ENCODE measurements at places on chromosomes 16 and 17.

- DNase-seq = no peak
Observed at GRCh38 chr17:64706224-64707049, 44.3 kb upstream of the SMURF2 start.

- peak; percentile 66 for DNase-seq
Observed at GRCh38 chr17:34998205-34998604, 17.9 kb downstream of the LIG3 start.

GRCh38 chr17:57354673-57355072, 98.3 kb downstream of the MSI2 start:
- DNase-seq = no peak

DNA sequence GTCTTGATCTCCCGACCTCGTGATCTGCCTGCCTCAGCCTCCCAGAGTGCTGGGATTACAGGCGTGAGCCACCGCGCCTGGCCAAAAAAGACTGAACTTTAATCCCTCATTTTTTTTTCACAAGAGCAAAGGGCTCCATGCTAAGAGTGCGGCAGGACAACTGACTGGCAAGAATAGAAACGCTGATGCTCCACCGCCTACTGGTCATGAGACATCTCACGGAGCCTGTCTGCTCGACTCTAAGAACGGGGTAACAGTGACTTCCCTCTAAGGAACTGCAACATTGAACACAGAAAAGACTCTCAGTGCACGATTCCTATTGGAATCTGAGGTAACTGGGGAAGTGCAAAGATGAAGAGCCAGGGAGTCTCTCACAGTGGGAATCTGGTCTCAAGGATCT, 23.9 kb downstream of the HIGD1B start:
- no peak for DNase-seq

GRCh38 chr17:40896916-40897455, 11.9 kb upstream of the KRT20 start:
- DNase-seq = no peak

- DNase-seq = no peak
Observed at GRCh38 chr17:69900829-69901228, 174.2 kb upstream of the KCNJ16 start.

GRCh38 chr16:9309844-9310243, 218.4 kb downstream of the HAPSTR1 start:
- DNase-seq = no peak

- no peak for DNase-seq
Observed at GRCh38 chr16:11627822-11628457, 40.3 kb upstream of the SNN start.

DNA sequence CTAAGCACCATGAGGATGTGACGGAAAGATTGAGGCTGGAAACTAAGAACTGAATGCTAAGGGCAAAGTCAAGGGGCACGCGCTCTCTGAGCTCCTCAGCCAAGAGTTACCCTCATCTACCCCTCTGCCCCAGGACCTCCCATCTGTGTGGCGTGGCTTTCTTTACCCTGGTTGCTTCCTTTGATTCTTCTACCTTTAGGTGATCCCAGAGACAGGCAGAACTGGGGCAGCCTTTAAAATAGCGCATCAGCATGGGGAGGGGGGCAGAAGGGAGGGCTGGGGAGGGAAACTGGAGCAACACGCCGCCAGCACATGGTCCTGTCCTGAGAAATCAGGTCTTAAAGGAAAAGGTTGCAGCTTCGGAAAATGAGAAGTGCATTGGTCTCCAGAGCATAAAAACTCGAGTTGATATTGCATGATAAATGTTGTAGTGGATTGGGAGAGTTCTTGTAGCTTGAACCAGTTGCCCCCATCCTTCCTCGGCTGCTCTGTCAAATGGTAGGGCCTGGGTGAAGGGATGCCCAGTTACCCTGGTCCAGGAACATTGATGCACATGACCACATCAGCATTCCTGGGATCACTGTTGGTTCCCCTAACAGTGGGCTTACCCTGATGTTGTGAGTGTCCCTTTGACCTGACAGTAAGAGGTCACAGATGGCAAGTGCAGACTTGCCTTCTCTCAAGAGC, 29.7 kb downstream of the LDHD start:
- no peak for DNase-seq
